ENCODE measurements at places on chromosomes 3 and 15.
A peak's percentile ranks its signal among the peaks of the same experiment; 100 is the strongest.

DNA sequence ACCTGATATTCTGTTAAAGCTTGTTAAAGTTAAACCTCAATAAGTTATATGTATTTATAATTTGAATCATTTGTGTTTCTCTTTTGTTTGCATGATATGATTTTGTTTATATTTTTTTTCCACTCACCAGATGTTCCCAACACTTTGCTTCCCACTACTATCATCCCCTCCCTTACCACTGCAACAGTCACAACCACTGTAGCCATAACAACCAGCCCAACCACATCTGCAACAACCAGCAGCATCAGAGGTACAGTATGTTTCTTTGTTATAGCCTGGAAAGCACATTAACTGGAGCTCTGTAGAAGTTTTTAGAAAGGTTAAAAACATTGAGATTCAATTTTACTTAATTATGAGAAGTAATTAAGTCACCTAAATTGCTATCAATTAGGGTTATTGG lies 1011.9 kb downstream of the VGLL3 start:
- no peak for DNase-seq

DNA sequence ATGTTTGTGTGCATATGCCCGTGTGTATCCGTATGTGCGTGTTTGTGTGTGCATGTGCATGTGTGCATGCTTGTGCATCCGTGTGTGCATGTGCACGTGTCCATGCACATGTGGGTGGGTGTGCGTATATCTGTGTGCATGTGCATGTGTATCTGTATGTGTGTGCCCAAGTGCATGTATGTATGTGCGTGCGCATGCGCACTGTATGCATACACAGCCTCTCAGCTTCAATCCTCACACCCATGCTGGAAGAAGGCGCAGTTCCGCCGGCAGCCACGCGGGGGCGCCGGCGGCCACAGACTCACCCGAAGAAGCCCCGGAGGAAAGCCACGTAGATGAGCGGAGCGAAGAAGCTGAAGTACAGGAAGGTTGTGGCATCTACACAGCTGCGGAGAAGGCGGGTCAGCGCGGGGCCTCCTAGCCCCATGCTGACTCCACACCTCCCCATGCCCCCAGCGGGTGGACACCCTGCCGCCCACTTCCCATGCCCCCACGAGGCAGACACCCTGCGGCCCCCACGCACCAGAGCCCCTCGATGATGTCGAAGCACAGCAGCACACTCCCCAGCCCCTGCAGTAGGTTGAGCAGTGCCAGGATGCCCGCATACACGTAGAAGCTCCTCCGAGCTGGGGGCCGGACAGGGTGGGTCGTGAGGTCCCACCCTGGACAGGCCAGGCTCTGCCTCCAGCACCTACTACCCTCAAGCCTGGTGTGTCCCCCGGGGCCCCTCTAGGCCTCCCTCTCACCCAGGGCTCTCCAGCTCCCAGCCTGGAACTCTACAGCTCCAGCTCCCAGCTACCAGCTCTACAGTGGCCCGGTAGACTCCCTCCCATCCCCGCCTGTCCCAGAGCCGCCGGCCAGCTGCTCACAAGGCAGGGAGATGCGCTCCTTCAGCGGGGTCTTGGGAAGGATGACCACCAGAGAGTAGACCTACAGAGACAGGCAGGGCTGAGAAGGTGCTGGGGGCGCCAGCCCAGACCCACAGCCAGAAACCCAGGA lies 15.4 kb downstream of the TPRA1 start:
- peak; percentile 31 for DNase-seq

DNA sequence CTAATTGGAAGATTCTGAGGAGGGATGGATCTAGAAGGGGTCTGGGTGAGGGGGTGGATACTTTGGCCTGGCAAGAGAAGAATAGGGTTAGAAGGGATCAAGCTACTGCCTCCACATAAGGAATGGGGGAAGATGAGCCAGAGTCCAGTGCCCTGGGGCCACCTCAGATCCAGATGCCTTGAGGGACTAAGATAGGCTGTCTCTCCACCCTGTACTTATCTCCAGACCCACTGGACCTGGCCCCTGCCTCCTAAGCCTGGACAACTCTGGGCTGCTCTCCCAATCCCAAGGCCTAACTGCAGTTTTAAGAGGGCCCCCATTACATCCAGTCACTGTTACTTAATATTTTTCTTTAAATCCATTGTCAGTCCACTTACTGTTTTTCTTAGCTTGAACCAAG lies 2.0 kb downstream of the DVL3 start:
- no peak for DNase-seq

DNA sequence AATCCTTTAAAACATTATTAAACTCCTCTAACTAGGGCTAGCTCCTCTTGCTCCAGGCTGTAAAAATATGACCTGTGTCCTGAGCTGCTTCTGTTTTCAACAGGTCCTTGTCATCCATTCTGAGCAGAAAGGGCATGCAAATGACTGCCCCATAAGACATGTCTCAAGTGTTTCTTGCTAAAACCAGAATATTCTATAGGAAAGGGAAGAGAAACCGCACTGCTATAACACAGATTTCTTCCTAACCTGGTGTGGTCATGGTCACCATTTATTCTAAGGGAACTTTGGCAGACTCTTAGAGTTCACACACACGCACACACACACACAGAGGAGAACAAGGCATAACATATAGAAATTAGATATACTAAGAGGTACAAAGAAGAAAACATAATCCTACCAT lies 34.2 kb upstream of the B3GNT5 start:
- no peak for DNase-seq

- DNase-seq: no peak
Observed at GRCh38 chr15:67130673-67131601, 65.5 kb downstream of the SMAD3 start.

DNA sequence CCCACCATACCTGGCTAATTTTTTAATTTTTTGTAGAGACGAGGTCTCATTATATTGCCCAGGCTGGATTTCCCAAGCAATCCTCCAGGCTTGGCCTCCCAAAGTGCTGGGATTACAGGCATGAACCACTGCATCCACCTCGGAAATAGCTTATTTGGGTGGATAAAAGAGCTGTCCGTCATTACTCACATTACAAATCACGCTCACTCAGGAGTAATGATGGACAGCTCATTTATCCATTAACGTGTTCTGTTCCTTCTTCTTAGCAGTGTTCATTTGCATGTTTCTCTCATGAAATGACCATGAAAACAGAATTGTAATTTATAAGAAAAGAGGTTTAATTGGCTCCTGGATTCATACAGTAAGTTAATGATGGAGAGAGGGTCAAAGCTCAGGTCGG lies 9.8 kb downstream of the SV2B start:
- DNase-seq: no peak

GRCh38 chr3:187689984-187690383 lies 12.4 kb downstream of the RTP2 start:
- no peak for DNase-seq

DNA sequence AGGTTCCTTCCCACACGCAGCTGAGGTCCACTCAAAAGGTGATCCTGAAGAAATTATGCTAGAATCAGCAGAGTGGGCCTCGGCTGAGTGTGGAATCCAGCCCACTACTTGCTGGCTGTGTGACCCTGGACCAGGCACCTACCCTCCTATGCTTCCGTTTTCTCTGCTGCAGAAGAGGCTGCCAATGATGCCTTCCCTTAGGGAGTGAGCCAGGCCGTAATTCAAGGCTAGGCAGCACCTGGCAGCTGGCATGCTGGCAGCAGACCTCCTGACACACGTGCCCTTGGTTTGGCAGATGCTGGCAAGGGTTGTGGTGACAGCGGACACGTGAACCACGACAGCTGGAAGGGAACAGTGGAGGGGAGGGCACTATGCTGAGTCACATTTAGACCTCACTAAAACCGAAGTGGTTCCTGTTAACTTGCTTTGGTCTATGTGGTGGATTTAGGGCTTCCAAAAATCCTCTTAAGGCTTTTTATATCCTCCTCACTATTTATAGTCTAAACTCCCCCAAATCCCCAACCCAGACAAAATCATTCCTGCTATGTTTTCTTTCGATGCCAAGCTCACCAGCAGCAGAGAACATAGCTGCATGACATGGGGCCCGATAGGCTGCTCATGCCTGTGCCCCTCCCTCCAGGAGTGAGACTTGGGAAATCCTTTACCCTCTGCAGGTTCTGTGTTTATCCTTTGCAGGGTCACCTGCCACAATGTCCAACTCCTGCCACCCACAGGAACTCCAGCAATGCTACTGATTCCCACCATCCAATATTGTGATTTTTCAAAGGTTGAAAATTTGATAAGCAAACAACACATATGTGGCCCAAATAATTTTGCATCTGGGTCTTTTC lies 10.6 kb upstream of the PCSK6 start:
- no peak for DNase-seq

DNA sequence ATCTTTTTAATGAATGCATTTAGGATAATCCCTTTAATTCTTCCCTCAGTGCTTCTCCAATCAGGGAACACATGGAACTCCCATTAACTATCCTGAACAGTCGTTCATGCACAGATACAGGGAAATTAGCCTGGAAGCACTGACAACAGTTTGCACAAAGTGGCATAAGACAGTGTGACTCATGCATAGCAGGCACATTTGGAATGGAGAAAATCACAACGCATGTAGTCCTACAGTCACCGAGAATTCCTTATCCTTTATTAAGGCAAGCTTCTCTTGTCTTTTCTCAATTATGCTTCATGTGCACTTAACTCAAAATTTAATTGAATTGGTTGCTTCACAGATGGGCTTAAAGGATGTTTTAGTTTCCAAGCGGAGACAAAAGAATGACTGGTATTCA lies 155.0 kb upstream of the CRBN start:
- no peak for DNase-seq

DNA sequence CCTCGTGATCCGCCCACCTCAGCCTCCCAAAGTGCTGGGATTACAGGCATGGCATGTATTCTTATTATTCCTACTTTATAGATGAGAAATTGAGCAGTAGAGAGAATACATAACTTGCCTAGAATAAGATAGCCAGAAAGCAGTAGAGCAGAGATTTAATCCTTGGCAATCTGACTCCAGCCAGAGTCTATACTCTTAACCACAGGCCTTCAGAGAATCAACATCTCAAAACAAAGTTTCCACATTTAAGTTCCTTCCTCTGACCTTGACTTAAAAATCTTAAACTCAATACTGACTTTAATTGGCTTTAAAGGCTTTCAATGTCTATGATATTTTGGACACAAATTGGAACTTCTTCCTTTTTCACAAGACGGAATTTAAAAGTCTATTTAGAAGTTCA lies 37.1 kb downstream of the ZNF106 start:
- DNase-seq: no peak

- DNase-seq: peak; percentile 78
Observed at GRCh38 chr15:43133430-43134156, at the start of gene TMEM62. TSS of gene TMEM62 (plus strand) at chr15:43133586. CDS start at chr15:43133803, 217 bp downstream.

DNA sequence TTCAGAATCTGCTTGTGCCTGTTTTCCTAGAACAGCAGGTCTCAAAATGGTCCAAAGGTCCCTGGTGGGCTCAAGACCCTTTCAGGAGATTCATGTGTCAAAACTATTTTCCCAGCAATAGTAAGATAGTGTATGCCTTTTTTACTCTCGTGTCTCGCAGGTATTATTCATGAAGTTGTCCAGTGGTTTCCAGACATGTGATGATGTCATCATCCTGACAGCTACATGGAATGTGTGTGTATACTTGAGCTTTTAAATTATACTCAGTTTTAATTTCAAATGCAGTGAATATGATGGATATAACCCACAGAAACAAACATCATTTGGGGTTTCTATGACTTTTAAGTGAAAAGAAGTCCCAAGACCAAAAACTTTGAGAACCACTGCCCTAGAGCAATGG lies 288.6 kb downstream of the NTRK3 start:
- no peak for DNase-seq

GRCh38 chr3:32840086-32840841 lies 22.5 kb downstream of the TRIM71 start:
- DNase-seq: no peak

DNA sequence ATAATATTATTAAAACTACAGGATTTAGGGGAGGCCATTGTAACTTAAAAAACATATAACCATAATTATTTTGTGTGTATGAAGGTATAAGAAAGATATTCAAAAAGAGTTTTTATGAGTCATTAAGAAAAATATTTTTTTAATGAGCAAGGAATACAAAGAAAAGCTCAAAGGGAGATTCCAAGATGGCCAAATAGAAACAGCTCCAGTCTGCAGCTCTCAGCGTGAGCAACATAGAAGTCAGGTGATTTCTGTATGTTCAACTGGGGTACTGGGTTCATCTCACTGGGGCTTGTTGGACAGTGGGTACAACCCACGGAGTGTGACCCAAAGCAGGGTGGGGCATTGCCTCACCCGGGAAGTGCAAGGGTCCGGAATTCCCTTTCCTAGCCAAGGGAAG lies 336.1 kb downstream of the TBL1XR1 start:
- DNase-seq: no peak

- DNase-seq: no peak
Observed at GRCh38 chr3:70984776-70985482, 598.6 kb downstream of the FOXP1 start.

DNA sequence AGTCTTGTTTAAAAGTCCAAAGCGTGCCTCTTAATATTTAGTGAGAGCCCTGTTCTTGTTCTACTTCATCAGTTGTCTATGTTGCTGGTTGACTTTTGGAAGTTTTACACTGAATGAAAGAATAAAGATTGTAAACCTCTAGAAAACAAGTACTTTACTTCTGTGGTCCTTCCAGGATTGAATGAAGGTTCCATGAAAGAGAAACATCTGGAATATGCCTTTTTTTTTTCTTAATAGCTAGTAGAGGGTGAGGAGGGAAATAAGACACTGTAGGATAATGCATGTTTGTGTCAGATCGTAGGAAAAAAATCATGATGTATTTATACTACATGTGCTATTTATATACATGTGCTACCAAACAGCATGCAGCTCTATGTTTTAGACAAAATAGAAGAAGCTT lies 203.0 kb downstream of the GHSR start:
- no peak for DNase-seq

DNA sequence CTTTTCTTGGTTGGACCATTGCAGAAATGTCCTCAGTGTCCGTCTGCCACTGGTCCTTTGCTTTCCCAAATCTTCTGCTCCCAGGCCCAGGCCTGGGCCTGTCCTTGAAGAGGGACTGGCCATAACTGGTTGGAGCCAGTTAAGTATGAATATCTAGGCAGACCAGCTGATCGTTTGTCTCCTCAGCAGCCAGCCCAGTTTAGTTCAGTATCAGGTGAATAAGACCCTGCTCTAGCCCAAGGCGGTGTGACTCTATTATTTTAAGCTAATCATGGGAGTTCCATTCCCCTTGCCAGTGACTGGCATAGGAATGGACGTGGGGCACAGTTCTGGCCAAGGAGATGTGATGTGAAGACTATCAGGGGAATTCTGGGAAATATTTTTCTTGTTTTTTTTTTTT lies 73.9 kb upstream of the RASGRF1 start:
- no peak for DNase-seq

DNA sequence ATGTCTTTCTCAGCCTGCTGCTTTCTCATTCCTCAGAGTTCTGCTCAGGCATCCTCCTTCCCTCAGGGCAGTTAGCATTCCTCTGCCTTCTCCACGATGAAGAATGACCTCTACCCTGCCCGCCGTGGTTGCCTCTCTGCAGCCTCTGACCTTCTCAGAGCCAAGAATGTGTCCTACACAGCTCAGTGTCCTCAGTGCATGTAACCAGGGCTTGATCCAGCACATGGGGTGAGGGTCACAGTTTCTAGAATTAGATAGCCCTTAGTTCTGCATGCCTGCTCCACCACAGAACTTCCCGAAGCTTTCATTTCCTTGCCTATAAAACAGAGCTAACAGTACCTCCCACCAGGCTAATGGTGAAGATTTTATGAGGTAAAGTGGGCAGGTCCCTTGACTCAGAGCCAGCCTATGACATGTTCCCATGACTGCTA lies 182.1 kb downstream of the CLSTN2 start:
- DNase-seq: no peak

GRCh38 chr3:10577486-10577885 lies 72.1 kb upstream of the ATP2B2 start:
- DNase-seq: no peak
